Natural killer cell (primary cell): ENCODE measurements at places on chromosomes 3 and 15. TPM values are rescaled to one million over a fixed set of nuclear protein-coding genes. Genes with fewer than 3 reads are reported as not detected.

LRRK1 gene
- total RNA-seq = 3.2 TPM

TEX55 gene
- not detected for total RNA-seq

RTP3 gene
- total RNA-seq = not detected

SST gene
- total RNA-seq = not detected

GRM2 gene
- 7.4 TPM for total RNA-seq

SPTBN5 gene
- 6.0 TPM for total RNA-seq

DNA sequence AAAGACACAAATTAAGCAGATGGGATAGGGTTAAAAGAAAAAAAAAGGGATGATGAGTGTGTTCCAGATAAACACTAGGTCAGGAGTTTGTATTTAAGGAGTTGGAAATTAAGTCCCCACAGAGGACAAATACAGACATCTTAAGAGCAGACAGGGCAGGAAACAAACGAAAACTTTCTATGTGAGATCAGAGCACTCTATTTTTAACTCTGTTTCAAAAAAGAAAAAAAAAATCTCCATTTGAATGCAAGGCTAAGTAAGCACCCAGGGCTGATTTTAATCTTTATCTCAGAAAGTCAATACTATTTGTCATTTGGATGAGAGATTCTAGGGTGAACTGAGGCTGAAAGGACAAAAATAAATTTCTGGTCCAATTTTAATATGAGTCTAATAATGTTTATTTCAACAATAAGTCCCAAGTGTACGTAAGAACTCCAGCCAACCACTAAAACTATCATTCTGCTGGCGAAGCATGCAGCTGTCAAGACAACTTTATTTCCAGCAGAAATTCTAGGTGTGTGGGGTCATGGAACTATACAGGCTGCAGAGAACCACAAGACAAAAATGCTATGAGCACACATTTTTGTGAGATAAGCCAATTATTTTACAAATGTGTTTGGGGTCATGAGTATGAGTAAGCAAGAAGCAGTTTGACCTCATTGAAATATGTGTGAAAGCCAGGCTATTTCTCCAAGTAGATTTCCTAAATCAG is 186.1 kb downstream of the FMN1 start:
- DNase-seq = no peak

GRCh38 chr15:25730918-25731317 is 132.2 kb downstream of the ATP10A start:
- DNase-seq = no peak

DNA sequence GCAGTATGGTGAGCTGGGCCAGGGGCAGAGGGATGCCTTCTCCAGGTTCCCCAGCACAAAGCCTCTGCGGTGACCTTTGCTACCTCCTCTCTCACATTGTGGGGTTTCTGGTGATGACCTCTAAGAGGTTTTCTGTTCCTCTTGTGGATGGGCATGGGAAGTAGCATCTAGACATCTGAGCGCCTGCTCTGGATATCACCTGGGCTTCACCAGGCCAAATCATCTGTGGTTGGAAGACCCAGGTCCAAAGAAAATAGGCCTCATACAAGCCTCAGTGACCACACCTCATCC is 7.0 kb downstream of the APEH start:
- no peak for DNase-seq

DNA sequence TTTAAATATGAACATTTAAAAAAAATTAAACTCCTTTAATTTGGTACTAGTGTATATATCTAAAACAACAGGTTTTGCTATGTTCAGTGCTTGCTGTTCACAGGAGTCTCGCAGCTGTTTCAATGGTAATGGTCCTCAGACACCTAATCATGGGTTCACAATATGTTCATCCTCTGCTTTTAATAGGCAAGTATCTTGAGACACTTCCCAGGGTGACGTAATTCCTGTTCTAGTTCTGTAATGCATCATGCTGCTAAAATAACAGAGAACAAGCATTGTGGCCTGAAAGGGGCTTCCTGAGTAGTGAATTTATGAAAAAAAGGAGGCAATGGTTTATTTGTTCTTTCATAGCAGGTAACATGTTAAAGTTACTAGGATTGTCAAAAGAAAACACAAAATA is 625.2 kb upstream of the GBE1 start:
- no peak for DNase-seq

DNA sequence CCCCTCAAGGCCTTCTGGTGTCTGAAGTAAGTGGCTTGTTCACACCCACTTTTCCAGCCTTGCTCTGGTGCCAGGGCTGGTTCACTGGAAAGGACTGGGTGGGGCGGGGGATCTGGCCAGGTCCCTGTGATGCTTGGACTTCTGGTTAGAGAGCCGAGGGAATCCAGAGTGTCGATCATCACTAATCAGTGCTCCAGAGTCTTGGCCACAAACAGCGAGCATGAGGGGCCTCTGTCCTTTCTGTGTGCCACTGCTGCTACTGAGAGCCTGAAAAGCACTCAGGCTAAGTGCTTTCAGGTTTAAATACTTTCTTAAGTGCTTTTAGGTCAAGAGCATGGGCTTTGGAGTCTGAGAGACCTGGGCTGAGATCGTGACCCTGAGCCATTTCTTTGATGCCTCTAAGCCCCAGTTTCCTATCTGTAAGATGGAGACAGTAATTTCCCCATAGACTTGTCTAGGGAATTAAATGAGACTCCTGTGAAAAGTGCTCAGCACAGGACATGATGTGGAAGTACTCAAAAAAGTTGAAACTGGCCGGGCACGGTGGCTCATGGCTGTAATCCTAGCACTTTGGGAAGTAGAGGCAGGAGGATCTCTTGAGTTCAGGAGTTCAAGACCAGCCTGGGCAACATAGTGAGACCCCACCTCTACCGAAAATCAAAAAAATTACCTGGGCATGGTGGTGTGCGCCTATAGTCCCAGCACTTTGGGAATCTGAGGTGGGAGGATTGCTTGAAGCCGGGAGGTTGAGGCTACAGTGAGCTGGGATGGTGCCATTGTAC is 53.8 kb upstream of the SEC22A start:
- no peak for DNase-seq

DNA sequence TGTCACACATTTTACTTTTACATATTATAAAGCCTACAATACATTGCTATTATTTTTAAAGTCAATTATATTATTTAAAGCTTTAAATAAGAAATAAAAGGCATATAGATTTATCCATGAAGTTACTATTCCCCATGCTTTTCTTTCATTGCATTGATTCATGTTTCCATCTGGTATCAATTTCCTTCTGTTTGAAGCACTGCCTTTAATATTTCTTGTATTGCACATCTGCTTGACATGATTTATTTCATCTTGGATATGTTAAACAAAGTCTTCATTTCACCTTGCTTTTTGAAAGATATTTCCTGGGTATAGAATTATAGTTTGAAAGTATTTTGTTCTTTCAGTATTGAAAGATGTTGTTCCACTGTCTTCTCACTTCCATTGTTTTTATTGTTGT is 174.3 kb upstream of the MBNL1 start:
- no peak for DNase-seq

DNA sequence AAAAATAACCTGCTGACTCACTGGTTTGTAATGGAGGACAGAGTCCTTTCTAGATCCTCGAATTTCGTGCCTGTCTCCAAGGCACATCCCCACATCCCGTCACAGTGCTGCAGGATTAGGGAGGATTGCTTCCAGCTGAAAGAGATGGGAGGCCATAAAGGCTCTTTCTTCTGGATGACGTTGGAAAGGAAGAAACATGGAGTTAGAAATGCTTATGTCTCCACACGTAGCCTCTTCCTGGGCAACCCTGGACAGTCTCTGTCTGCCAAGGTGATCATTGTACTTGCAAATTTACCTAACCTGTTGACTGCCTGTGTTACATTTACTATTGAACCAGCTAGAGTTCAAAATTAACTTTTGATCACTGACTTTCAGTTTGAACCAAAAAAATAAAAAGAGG is 27.6 kb upstream of the VILL start:
- DNase-seq = no peak

DNA sequence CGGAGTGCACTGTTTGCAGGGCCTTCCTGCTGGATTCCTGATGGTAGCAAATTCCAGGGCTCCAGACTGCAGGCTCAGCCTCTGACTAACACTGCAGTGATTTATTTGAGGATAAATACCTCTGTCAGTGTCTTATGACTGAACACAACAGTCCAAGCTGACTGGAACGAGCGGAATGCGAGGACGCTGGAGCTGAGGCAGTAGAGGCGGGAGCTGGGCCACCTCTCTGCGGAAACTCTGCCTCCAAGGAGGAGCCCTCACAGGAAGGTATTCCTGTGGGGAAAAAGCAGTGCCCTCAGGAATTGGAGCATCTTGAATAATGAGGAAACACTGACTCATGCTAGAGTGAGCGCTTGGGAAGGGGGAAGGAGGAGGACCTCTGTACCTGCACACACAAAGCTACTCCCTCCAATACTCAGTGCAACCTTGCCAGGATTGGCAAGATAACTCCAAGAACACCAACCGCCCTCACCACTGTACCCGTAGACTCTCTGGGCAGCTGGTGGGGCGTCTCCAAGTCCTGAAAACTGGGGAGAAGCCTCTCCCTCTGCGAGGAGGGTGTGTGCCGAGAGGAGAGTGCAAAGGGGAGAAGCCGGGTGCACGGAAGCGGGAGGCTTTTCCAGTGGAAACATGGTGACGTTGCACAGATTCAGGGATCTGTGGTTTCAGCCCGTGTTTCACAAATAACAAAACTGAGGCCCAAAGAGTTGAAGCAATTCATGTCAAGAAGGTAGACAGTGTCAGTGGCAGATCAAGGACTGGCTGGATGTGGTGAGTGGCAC is 43.0 kb downstream of the VGLL4 start:
- DNase-seq = no peak

- DNase-seq = no peak
These were observed 17.7 kb downstream of the SOX2 start for GRCh38 chr3:181729341-181729869.

GRCh38 chr3:175308097-175308496 is 449.0 kb downstream of the NAALADL2 start:
- DNase-seq = no peak

DNA sequence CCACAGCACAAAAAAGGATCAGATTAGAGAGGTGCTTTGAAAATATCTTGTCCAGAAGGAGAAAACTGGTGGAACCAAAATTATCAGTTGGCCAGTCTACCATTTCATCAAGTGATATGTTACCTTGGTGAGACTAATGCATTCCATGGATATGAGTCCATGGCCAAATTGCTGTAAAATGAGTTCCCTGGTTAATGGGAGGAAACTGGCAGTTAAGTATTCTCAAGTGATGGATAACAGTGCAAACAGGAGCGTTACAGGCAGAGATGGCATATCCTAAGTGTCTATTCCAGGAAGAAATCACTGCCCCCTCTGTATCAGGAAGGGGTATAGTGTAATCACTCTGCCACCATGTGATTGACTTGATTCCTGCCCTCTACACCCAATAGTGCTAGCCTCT is 34.0 kb downstream of the MYRIP start:
- DNase-seq = no peak

DNA sequence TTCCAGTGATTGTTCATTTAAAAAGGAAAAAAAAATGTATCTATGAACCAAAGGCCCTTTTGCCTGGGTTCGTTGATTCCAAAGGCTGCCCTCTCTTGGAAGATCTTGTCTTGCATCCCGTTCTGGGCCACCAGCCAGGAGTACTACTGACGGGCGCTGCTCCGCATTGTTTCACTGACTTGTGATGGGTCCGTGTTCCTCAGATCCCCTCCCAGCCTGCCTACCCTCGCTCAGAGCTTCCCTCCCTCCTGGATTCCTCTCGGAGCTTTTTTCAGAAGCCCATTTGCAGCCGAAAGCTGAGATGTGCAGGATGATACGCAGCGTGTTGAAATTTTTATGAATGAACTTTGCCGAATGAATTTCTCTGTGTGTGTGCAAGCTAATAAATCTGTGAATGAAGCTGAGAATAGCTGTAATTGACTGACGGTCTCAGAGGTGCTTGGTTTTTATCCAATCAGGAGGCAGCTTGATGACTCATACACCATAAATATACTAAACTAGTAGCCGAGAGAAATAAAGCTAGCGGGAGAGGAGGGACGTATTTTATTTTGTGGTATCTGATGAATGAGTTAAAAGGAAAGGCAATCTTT is at the start of gene SHC4:
SHC4 (minus strand) TSS at position 396 of the 590 bp plus-strand sequence. CDS start 904 bp downstream, outside the sequence.
- no peak for DNase-seq

GRCh38 chr3:78690766-78691165 is 1077.0 kb downstream of the ROBO1 start:
- DNase-seq = no peak

GRCh38 chr3:147538034-147538433 is 128.9 kb downstream of the ZIC1 start:
- DNase-seq = no peak
